ENCODE measurements at places on chromosomes 11 and 22.

- DNase-seq = no peak
These were observed 2.6 kb upstream of the FTH1 start for GRCh38 chr11:61969838-61970662.

DNA sequence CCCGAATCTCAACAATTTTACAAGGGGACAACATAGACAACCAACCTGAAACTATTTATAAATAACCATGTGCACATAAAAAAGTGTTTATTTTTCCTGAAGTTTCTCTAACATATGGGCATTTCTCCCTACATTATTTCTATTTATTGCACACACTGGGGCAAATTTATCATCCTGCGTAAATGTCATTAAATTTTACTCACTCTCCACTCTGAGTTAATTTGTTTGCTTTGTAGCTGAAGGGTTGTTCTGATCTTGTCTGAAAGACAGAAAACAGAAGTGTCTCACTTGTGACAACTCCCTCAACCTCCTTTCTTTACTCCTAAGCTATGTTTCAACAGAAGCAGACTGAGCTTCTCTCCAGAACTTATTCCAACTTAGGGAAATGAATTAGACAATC is 194.2 kb downstream of the HIPK3 start:
- no peak for DNase-seq

DNA sequence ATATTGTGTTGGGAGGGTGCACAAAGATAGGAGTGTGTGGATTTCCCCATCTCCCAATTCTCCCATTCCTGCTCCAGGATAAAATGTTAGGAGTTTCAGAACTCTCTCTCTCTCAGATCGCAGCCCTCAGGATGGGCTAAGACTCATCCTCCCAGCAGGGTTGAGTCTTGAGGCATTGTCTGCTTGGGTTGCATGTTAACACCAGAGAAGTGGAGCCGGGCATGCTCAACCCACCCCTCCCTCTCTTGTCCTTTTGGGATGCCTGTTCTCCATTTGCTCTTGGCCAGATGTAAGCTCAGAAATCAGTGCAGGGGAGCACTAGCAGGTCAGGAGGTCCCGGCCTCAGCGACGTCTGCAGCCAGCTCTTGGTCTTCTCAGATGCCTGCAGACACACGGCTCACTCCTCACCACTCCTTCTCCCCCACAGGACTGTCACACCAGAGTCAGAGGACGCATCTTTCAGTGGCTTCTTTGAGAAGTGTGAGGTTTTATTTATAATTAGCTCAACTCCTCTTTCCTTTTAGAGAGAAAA is 1456.5 kb downstream of the TBC1D22A start:
- no peak for DNase-seq

GRCh38 chr11:8839957-8840945 is 70.7 kb upstream of the AKIP1 start:
- no peak for DNase-seq

- DNase-seq = no peak
These were observed 11.0 kb upstream of the CWF19L2 start for GRCh38 chr11:107468596-107468995.

DNA sequence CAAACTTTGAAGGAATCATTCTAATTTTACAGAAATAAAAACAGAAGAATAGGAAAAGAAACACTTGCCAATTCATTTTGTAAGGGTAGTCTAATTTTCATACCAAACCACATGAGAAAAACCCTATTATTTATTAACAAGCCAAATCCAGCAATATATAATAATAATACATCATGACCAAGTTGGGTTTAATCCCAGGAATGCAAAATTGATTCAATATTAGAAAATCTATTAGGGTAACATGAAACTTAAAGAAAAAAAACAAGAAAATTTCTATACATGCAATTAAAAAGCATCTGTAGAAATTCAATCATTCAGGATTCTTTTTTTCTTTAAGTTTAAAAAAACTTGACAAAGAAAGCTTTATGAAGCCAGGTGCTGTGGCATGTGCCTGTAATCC is 16.8 kb downstream of the MAPK1 start:
- no peak for DNase-seq

DNA sequence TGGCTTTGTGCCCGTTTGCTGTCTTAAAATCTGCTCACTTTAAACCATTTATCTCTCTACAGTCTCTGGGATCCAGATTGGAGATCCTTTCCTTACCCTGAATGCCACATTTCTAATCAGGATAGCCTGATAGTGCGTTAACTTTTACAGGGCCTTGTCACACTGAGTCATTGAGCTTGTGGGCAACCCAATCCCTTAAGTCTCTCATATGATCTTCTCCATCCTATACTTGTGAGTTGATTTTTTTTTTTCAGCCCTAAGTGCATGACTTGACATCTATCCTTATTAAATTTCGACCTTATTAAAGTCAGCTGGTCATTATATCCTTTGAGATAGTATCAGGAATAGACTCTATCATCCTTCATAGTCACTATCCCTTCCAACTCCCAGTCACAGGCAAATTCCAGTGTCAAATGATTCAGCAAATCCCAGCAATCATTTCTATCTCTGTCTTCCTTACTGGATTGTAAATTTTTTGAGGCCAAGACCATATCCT is 57.7 kb downstream of the TEAD1 start:
- DNase-seq = no peak

- DNase-seq = no peak
These were observed 186.2 kb downstream of the SPON1 start for GRCh38 chr11:14148653-14149273.

- DNase-seq = no peak
These were observed 49.5 kb downstream of the PACS1 start for GRCh38 chr11:66119348-66120133.

- DNase-seq = no peak
These were observed 23.1 kb upstream of the GNB1L start for GRCh38 chr22:19877626-19878339.

- DNase-seq = no peak
These were observed 52.4 kb downstream of the CD82 start for GRCh38 chr11:44617671-44618461.

- no peak for DNase-seq
These were observed 608.1 kb upstream of the CADM1 start for GRCh38 chr11:116112087-116112935.

- no peak for DNase-seq
These were observed 1.8 kb downstream of the YWHAH start for GRCh38 chr22:31945971-31946680.

GRCh38 chr11:126834149-126834548 is 166.4 kb downstream of the KIRREL3 start:
- DNase-seq = no peak

DNA sequence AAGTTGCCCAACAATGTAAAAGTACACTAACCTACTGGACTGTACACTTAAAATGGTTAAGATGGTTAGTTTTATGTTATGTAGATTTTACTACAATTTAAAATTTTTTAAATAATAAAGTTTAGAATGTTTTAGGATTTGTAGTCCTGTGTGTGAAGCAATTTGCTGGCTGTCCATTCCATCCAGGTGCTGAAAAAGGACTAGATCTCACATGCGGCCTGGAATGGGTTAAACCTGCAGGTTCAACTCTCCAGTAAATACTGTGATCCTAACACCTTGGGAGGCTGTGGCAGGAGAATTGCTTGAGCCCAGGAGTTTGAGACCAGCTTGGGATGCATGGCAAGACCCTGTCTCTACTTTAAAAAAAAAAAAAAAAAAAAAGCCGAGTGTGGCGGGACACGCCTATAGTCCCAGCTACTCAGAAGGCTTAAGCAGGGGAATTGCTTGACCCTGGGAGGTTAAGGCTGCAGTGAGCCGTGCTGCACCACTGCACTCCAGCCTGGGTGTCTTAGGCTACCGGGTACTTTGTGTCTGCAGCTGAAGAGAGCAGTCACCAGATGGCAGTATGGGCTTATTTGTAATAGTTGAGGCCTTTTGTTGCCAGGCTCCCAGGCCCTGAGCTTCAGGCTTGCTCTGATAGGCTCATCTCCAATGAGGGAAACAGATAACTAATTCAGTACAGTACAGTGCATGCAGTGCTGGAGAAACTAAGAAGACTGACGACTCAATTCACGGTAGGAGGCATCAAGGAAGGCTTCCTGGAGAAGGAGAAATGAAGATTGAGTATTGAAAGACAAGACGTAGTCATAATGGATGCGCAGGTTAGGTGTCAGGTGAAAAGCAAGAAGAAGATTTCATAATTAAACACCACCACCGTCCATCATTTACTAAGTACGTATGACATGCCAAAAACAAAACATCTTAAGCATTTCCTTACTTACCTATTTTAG is 64.7 kb upstream of the ASPHD2 start:
- DNase-seq = no peak

GRCh38 chr11:66849501-66850234 is 6.4 kb downstream of the RCE1 start:
- DNase-seq = no peak

DNA sequence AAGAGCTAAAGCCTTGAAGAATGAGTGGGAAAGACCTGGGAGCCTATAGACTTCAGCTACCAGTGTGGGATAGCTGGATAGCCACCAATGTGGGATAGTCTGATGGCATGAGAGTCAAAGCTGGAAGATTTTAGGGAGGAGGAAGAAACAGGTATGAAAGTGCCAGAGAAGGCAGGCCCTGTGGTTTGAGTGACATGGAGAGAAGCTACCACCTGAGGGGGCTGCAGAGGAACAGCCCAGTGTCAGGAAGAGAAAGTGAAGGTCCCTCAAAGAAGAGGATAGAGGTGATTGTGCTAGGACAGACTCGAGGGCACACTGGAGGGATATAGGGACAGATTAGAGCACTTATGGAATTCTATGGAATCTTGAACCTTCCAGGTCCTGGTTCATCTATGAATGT is 23.1 kb upstream of the PAX6 start:
- DNase-seq = no peak

DNA sequence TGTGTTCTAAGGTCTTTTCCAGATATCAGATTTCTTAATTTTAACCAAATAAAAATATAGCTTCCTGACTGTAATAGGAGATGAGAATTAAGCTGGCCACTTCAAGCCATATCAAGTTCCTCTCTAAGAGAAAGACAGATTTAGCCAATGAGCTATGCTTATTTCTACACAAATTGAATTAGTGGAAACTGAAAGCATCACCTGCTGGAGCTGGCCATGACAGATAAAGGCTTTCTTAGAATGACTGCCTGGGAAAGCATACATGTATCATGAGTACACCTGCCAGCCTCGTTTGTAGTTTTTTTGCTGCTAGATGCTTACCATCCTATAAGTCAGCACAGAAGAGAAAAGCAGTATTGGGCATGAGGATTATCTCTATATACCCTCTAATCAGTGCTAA is 53.5 kb upstream of the DBX1 start:
- DNase-seq = no peak

DNA sequence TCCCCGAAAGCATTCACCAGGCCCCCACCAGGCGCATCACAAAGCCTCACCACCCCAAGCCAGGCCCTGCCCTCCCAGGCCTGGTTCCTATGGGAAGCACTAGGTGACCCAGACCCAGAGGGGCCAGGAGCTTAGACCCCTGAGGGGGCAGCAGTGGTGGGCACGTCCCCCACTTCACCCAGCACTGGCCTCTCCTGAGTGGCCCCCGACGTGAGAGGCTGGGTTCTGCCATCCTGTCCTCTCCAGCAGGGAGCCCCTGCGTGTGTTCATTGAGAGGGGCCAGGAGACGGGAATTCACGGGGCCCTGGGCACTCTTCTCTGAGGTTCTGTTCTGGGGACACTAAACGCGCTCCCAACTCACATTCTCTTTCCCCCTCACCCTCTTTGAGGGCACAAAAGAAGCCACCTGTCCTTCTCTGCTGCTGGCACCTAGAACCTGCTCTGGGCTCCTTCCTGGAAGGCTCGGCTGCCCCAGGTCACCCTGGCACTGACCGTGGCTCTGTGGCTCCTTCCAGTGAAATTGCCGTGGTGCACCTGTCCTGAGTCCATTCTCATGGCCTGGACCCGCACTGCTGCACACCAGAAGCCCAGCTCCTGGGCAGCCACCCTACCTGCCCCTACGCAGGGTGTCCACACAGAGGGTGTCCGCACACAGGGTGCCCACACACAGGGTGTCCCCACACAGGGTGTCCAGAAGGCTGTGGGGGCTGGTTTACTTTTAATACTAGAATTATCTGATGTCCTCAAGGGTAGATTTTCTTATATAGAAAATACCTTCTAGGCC is 12.2 kb downstream of the PTDSS2 start:
- no peak for DNase-seq

- no peak for DNase-seq
These were observed 30.9 kb downstream of the C22orf31 start for GRCh38 chr22:29030618-29031226.

DNA sequence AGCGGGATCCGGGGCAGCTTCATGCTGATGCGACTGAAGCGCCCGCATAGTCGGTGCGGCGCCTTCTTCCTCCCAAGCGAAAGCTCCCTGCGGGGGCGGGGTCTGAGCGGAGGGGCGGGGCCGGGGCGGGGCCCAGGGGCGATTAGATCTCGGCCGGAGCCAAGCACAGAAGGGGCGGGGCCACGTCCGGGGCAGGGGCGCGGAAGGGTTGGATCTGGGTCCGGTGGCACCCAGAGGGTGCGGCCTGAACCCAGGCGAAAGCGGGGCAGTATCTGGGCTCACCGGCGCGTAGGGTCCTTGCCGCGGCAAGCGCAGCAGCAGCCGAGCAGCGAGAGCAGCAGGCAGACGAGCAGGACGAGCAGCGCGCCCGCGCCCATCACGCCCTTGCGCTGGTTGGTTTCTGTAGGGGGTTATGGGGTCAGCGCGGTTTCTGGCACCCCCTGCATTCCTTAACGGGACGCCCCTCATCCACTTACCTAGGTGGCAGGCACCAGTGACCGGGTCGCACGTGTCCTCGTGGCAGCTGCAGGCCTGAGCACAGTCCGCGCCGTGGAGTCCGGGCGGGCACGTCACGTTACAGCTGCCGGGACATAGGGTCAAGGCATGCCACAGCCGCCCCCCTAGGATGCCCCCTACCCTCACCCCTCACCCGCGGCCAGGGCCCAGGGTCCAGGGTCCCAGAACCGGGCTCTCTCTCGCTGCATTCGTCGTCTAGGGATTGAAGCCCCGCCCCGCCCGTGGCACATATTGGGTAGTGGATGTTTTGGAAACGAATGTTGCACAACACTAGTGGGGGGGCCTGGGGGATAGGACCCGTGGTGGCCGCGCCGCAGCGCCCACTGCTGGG is 8.1 kb downstream of the SCARF2 start:
- no peak for DNase-seq

DNA sequence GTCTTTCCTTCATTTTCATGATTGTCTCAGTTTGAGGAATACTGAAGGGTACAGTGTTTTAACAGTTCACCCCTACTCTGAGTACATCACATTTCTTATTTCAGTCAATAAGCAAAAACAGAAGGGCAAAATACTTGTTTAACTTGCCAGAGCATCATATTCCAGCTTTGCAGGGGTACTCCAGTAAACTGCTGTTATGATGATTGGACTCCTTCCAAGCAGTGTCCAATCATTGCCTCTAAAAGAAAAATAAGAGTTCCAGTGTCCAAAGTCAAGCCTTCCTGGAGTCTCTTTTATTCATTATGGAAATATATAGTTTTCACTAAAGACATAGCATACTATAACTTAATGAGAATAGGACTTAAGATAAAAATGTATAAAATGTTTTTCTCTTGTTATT is 105.1 kb downstream of the FANCF start:
- no peak for DNase-seq

- peak; percentile 13 for DNase-seq
These were observed 84.6 kb upstream of the NAV2 start for GRCh38 chr11:19628018-19628417.

- no peak for DNase-seq
These were observed 250.4 kb upstream of the SORL1-AS1 start for GRCh38 chr11:121703201-121703600.

- no peak for DNase-seq
These were observed 11.8 kb downstream of the TMEM184B start for GRCh38 chr22:38260761-38261681.

GRCh38 chr11:2699185-2699530 is 636 bp downstream of the KCNQ1OT1 start:
- DNase-seq = no peak

Data from GOT3 (cell line).